ENCODE measurements at places on chromosomes 7 and 10.

- no peak for DNase-seq
These were observed 654.5 kb upstream of the COBL start for GRCh38 chr7:51970961-51971665.

DNA sequence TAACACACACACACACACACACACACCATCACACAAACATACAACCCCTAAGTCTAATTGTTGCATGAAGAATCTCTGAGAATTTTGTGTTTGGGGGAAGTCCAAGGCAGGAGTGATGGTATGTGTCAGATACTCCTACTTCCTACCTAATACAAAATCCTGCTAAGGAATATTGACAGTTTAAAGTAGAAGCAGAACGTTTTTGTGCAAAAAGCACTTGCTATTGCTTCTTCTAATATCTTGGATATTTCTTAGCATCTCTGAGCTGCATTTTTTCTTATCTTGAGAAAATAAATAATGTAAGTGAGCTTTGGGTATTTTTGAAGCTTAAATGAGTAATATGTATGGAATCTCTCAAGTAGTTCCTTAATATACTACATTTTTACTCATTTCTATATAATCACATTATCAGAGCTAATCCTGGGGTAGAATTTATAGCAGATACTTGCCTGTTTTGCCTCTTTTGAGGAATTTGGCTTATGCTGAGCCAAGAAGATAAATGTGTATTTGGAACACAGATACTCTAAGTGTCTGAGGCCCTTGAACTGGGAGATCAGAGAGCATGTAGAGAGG, 212.3 kb downstream of the DKK1 start:
- DNase-seq: no peak

DNA sequence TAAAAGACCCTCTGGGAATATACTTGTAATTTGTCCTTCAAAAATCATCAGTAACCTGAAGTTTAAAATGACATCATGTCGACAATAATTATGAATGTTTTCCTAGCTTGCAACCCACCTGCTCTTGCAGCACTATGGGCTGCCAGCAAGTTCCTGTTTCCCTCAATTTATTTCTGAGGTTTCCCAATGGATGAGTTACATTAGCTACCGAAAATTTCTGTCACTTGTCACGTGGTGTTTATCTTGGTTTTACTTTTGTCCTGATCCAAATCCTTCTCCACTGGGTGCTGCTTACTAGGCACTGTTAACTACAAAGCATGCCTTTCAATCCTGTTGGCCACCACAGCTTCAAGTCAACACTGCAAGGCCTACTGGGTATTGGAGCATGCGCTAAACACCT, 31.5 kb downstream of the GIMAP8 start:
- no peak for DNase-seq

DNA sequence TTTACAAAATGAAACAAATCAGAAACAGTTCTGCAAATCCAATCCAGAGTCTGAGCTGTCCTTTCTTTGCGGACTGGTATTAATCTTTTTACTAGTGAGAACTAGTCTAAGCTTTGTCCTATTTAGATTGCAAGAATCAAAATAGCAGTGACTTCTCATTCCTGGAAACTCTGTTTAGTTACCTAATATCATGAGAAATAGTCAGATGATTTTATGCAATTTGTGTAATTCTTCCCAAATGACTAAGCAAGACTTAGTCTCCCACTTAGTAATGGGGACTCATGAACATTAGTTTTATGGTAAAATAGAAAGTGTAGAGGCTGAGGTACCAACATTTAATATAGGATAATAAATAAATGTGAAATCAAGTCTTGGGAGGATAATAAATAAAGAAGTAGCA, 341.3 kb downstream of the DNAJB9 start:
- no peak for DNase-seq

DNA sequence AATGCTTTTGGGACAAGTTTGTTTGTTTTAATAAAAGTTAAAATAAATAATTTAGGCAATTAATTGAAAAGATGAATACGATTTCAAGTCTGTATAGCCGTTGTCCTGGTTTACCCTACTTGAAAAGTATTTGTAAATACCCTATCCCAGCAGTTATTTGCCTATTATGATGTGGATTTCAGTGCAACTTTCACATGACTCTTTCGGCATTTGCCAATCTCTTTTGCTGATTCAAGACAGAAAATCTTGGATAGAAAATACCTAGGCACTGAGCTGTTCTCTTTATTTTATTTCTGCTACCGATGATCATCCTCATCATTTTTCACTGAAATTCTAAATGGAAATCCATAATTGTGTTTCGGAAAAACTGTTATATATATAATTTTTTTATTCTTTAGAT, 125.9 kb upstream of the FZD8 start:
- no peak for DNase-seq

DNA sequence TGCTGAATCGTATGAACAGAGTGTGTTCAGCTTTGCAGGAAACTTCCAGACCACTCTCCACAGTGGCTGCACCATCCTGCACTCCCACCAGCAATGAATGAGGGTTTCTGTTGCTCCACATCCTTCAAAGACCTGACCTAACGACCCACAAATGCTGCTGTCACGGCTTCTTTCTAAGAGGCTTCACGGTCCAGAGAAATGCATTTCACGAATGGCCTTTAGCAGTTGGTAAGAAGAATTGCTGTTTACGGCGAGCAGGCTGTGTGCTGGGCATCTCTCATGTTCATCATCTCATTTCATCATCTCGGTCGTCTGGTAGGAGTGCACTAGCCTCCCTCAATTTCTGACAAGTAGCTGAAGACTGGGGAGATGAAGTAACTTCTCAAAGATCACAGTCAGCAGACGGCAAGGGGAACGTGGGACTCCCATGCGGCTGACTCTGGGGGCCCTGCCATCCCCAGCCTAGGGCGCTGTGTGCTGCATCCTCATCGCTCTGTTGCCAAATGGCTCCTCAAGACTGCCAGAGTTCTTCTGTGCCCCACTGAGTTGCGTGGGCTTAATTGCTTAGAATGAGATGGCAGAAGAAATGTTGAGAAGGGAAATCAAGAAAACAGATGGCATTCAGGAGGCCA, 72.9 kb downstream of the ADARB2 start:
- no peak for DNase-seq

GRCh38 chr10:77843264-77843663, 83.3 kb downstream of the DLG5 start:
- DNase-seq: no peak

DNA sequence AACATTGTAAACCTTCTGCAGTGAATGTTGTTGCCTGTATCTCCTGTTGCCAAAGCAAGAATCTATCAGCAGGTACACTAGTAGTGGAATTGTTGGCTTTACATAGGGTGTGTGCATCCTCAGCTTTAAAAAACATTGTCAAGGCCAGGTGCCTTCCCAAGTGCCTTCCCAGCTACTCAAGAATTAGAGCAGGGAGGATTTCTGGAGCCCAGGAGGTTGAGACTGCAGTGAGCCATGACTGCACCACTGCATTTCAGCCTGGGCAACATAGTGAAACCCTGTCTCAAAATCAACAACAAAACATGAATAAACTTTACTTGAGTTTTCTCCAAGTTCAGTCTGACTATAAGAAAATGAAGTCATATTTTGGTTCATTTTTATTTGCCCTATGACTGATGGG, 217.3 kb downstream of the CCSER2 start:
- peak; percentile 53 for DNase-seq

- no peak for DNase-seq
These were observed 3.8 kb downstream of the GRM3 start for GRCh38 chr7:86647385-86648094.

GRCh38 chr7:128672927-128673517, 930 bp downstream of the GARIN1A start:
- DNase-seq: no peak

- peak; percentile 20 for DNase-seq
These were observed 1084.2 kb downstream of the KCNMA1 start for GRCh38 chr10:76553263-76554032.

- DNase-seq: no peak
These were observed 16.0 kb downstream of the SLC25A13 start for GRCh38 chr7:96305915-96306314.

DNA sequence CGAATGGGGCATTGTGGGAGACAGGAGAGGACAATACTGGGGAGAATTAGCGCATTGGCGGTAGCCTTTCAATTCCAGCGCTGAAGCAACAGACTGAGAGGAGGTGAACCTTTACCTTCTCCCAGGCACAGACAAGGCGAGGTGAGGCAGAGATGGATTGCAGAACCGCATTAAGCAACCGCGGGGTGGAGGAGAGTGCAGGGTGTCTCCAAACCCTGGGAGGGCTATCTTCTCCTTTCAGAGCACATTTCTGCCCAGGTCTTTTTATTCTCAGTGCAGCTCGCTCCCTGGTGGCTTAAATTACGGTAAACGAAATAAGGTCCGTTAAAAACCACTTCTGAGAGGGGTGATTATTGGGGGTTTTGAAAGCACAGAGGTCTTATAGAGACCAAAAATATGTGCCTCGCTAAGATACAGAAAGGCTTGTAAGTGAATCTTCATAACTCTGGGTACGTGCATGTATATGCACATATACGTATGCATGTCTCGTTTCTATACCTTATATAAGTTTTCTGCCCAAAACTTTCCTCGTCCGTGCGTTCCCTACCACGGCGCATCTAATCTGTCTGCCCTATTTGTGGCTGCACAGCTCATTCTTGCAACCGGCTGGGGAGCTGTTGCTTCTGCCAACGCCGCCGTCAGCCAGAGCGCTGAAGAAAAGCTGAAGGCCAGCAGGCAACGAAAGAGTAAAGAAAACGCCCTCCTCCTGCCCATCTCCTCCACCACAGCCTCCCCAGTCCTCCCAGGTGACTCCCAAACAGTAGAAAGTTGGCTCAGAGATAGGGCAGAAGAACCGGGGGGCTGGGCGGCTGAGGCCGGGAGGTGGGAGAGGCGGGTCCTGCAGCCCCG, 895 bp upstream of the ZNF804B start:
- peak; percentile 90 for DNase-seq

- peak; percentile 38 for DNase-seq
These were observed 75.7 kb downstream of the IMMP2L start for GRCh38 chr7:111486472-111487142.

DNA sequence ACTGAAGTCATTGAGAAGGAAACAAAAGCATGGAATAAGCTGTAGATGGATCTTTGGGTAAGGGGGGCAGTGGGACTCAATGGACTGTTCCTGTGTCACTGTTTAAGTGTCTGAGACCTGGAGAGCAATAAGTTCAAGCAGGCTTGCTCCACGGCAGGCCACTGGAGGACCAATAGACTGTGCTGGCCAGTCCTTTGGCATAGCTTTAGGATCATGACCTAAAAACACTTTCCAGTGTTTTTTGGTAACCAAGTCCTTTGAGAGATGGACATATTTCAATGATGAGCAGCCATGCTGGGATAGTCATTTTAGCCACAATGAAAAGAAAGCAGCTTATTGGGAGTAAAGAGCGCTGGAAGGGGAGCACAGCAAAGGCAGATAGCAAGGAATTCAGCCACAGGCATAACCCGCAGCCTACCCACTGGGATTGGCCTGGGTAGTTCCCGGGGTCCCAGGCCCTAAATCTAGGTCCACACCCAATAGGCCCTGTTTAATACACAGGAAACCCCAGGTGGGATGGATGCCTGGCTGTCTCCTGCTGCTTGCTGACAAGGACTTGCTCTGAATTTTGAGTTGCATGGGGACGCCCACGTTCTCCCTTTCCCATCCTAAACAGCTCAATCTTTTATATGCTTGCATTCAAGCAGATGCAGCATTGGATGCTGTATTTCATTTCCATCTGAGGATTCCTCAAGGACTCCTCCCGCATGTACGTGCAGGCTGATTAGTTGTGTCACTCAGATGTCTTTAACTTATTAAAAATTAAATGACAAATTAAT, 727.2 kb downstream of the KCNMA1 start:
- DNase-seq: no peak
